ENCODE measurements at places on chromosomes 5 and 9.

- no peak for DNase-seq
Measured at GRCh38 chr5:40318395-40318794, 361.3 kb upstream of the PTGER4 start.

DNA sequence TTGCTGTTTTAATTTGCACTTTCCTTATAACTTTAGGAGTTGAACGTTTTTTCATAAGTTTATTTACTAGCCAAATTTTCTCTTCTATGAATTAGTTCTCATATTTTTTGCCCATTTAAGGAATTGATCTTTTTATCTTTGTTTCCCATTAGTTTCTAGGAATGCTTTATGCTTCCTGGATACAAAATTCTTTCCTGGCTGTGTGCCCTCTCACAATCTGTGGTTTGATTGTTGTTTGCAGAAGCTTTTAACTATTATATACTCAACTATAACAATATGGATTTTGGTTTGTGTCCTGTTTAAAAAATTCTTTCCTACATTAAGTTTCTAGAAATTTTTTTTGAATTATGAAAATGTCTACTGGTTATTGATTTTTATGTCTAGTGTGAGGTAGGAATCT, 206.3 kb downstream of the CSNK1G3 start:
- DNase-seq = no peak

- DNase-seq = no peak
Measured at GRCh38 chr9:121331549-121331948, 38.5 kb downstream of the STOM start.

- DNase-seq = no peak
Measured at GRCh38 chr5:36573438-36573837, 33.0 kb upstream of the SLC1A3 start.

- no peak for DNase-seq
Measured at GRCh38 chr5:42887097-42887496, 75.4 kb upstream of the SELENOP start.

Data from breast epithelium (tissue), 4 donors.